ENCODE measurements at places on chromosomes 3 and 15. TPM values are rescaled to one million over a fixed set of nuclear protein-coding genes. Genes with fewer than 3 reads are reported as not detected.
A peak's percentile ranks its signal among the peaks of the same experiment; 100 is the strongest.

DNA sequence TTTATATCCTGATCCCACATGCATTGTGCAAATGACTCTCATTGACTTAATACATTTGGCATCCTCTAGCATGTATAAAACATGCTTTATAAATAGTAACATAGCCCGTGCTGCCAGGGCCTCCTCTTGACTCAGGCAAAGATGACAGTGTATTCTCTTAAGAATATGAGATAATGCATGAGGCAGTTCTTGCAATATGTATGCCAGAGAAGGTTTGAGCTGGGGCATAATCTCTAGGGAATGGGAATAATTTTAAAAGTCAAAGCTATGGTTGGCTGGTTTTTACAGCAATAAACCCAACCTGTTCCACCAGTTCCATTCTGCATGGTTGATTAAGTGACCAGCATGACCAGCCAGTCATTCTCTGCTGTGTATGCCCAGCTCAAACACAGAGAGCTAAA lies 179.0 kb upstream of the PFN2 start:
- no peak overlapping the region for H3K27ac ChIP-seq
- no peaks in the 10 kb centered on the region for H3K36me3 ChIP-seq
- peaks cover 10% of the 10 kb centered on the region for H3K4me1 ChIP-seq
- H3K4me3 ChIP-seq: no peak overlapping the region
- peak; percentile 57 for DNase-seq

DNA sequence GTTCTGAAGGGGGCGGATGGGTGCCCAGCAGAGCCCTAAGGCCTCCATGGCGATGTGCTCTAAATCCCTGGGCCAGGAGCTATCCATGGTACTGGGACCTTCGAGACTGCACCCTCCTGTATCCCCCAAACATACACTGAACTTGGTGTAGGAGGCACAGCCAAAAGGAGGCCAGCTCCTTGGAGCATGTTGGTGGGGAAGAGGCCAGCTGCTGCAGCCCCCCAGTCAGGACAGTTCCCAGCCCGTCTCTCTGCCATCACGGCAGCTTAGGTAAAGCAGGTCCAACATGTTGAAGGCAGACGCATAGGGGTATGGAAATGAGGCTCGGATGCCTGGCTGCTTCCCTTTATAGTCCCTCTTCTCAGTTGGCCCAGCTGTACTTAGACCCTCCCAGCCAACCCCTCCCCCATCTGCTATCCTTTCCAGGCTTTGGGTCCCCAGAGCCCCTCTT lies 1.8 kb downstream of the CAMKV start:
- no peaks in the 10 kb centered on the region for H3K36me3 ChIP-seq
- DNase-seq: no peak
- H3K27ac ChIP-seq: no peak overlapping the region

DNA sequence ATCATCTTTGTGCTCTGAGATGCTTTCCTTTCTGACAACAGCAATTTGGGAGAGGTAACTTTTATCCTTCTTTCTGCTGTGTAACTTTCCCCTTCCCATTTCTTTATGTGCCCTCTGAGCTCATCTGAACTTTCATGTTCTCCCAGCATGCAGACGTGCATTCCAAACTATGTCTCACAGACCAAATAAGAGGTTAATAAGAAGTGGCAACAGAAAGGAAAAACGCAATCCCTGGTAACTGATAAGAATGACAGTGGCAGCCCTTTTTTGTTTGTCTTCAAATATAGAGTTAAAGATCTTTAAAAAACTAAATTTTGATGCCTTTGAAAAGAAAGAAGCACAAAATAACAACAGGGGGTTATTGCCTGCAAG lies 533.4 kb downstream of the FOXP1 start:
- peak overlapping the region; percentile 98 for H3K27ac ChIP-seq
- H3K36me3 ChIP-seq: peaks cover 35% of the 10 kb centered on the region
- H3K27me3 ChIP-seq: no peaks in the 10 kb centered on the region

COL7A1 gene
- 1.2 TPM for total RNA-seq
